ENCODE measurements at places on chromosomes 7 and 10.

DNA sequence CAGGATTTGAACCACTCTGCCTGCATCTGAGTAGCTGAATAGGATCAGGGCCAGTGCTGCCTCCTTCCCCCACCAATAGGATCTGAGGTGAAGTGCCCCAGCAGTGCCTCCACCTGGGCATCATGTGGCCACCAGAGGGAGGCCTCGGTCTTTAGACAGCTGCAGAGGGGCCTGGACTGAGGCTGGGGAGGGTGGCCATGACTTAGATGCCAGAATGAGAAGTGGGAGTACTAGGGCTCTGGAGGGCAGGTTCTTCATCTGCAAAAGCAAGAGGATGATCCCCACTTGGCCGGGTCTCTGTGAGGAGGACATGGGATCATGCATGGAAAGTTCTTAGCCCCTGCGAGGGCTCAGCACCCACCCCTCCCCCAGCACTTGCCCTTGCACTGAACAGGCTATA lies 56.9 kb downstream of the NEUROG3 start:
- DNase-seq = peak; percentile 27

DNA sequence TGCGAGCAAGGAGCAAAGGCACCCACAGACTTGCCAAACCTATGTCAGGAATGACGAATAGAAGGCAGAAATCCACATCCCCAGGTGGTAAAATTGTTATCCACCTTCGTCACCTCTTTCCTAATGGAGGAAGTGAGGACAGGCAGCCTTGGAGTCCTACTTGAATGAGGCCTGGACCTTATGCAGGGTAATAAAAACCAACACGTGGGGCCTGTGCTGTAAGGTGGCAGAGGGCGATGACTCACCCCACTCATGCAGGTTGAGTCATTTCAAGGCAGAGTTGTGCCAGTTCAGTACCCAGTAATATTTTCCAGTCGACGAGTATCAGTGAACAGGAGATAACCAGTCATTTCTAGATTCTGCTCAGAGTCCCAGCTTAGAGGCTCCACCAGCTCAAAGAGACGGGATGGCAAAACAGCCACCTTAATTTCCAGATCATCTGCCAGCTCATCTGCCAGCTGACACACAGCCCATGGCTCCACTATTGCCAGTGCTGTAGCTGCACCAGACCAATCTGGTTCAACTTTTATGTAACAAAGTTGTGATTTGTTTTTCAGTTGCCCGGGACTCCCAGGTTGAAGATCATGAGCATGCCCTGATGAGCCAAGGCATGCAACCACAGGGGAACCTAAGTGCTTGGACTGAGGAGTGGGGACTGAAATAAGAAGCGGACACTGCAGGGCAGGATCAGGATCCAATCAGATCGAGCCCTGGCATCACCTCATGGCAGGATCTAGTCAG lies 176.2 kb upstream of the ITGB1 start:
- peak; percentile 83 for DNase-seq

DNA sequence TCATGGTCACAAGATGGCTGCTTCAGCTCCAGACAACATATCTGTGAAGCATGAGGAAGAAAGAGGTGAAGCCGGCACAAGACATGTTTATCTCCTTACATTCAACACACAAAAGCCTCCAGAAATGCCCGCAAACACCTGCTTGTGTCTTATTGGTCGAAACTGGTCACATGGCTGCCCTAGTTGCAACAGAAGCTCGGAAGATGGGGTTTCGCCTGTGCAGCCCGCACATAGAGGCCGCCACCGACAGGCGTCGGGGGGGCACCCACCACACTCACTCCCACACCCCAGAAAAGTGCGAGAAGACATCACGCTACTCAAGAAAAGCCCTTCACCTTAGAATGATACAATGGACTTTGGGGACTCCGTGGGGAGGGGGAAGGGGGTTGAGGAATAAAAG lies 63.0 kb upstream of the MGMT start:
- DNase-seq = no peak

DNA sequence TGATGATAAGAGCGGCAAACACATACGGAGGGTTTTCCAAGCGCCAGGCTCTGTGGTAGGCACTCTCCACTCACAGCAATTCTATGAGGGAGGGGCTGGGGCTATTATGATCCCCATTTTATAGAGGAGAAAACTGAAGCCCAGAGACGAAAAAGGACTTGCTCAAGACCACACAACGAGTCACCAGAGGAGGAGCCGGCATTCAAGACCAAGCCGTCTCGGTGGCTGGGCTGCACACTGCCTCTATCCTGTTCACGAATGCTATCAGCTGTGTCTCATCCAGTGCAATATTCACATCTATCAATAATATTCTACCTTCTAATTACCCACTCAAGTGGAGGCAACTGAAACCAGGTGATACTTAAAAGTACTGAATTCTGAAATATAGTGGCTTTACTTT lies 67.8 kb upstream of the NMT2 start:
- no peak for DNase-seq

GRCh38 chr7:107622429-107622828 lies 38.2 kb upstream of the SLC26A4 start:
- peak; percentile 3 for DNase-seq

DNA sequence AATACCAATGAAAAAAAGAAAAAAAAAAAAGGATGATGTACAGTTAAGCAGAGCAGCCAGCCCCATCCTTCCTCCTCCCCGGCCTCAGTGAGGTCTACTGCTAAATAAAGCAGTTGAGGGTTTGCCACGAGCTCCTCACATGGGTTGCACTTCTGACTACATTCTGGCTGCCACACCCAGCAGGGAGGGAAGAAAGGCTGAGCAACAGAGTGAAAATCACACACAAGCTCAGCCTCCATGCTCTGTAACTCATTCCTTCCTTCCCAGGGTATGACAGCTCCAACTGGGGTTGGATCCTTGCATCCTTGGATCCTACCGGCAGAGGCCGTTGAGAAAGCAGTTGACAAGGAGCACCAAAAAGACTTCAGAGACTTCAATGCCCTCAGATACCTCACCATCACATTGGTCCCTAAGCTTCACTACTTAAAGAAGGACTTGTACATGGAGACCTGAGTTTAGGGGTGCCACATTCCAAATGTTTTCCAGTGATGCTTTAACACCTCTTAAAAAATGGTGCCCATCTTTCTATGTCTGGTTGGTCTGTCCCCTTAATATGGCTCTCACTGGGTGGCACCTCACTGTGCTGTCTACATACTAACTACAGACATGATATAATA lies 52.9 kb upstream of the PIK3CG start:
- peak; percentile 25 for DNase-seq

DNA sequence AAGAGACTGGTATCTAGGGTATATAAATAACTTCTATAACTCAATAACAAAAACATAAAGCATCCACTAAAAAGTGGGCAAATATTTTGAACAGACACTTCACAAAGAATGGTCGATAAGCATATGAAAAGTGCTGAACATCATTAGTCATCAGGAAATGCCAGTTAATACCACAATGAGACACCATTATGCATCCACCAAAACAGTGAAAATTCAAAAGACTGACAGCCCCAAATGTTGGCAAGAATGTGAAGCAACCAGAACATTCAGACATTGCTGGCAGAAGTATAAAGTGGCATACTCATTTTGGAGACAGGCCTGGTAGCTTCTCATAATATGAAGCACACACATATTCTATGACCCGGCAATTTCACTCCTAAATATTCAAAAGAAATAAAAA lies 26.5 kb upstream of the GSAP start:
- no peak for DNase-seq

- DNase-seq = no peak
These were observed 79.3 kb upstream of the PDZD8 start for GRCh38 chr10:117454502-117454901.
